ENCODE measurements at places on chromosomes 13 and 19.

DNA sequence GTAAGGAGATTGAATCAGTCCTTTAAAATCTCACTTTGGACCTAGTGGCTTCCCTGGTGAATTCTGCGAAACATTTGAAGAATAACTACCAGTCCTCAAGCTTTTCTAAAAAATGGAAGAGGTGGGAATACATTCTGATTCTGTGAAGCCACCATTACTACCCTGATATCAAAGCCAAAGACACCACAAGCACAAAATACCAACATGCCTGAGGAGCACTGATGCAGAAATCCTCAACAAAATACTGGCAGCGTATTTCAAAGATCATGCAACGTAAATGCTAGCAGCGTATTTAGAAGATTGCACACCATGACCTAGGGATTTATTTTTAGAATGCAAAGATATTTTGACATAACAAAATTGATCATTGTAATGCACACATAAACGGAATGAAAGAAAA is 14.4 kb downstream of the ATP4B start:
- no peak for DNase-seq

GRCh38 chr13:41427666-41428065 is 29.7 kb upstream of the RGCC start:
- no peak for DNase-seq

DNA sequence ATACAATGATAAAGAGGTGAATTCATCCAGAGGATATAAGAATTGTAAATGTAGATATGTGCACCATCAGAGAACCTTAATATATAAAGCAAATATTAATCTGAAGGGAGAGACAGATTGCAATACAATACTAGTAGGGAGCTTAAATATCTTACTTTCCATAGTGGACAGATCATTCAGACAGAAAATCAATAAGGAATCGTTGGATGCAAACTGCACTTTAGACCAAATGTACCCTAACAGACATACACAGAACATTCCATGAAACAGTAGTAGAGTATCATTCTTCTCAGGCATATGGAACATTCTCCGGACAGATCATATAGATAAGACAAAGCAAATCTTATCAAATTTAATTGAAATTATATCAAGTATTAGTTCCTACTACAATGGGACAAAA is 35.0 kb upstream of the ZNF766 start:
- no peak for DNase-seq

DNA sequence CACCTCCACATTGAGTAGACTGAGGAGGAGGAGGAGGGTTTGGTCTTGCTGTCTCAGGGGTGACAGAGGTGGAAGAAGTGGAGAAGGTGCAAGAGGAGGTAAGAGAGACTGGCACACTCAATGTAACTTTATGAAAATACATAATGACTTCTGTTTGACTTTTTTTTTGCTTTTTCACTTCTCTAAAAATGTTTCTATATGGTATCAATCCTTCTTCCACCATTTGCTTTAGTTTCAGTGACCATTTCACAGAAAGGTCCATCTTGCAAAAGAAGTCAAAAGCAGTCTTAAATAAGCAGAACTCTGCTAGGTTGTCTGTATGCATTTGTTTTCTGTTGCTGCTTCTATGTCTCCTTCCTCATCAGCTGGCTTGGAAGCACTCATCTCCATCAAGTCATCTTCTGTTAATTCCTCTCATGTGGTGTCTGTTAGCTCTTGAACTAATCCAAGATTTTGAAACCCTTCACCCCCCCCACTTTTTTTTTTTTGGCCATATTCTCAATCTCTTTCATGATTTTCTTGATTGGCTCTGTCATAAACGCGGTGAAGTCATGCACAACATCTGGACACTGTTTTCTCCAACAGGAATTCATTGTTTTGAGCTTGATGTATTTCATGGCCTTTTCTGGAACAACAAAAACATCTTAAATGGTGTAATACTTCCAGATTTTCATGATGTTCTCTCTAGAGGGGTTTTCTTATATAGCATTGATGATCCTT is 80.8 kb downstream of the KL start:
- no peak for DNase-seq

GRCh38 chr19:1252221-1252820 is 3.9 kb downstream of the MIDN start:
- DNase-seq: no peak

- DNase-seq: no peak
These were observed 216.4 kb upstream of the SGCG start for GRCh38 chr13:22964245-22964966.

DNA sequence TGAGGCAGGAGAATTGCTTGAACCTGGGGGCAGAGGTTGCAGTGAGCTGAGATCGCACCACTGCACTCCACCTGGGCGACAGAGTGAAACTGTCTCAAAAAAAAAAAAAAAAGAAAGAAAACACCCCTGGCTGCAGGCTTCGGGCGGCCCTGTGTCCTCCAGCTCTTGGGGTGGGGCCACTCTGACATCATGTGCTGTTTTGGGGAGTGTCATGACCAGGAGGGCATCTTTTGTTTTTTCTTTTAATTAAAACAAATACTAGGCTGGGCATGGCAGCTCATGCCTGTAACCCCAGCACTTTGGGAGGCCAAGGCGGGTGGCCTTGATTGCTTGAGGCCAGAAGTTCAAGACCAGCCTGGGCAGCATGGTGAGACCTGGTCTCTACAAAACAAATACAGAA is 52.1 kb downstream of the KDM4B start:
- no peak for DNase-seq

DNA sequence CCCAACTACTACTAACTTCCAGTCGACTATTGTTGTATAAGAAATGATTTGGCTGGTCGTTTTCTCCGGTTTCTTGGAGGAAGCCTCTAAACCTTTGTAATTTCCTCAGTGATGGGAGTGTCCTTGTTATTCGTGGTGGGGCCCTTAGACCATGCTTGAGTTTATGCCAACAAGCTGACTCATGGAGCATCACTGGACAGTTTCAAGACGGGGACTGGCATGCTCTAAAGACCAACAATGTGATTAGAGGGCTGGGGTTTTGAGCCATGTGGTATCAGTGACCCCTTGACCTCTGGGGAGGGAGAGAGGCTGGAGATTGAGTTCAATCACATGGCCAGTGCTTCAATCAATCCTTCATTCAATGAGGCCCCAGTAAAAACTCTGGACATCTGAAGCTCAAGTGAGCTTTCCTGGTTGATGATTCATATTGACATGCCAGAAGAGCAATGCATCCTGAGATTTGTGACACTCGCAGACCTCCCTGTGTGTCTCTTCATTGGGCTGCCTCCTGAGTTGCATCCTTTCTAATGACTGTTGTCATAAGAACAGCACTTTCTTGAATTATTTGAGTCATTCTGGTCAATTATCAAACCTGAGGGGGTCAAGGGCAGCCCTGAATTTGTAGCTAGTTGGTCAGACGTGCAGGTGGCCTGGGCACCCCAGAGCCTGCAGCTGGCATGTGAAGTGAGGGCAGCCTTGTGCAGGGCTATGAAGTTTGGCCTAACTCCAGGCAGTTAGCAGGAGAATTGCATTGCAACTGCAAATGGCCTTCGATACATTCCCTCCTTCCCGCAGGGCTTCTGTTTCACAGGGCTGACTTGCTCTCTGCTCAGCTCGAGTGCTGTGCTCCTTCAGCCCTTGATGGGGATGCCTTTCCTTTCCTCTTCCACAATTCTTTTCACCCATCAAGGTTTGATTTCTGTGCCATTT is 246.5 kb downstream of the FGF9 start:
- no peak for DNase-seq

- DNase-seq: no peak
These were observed 103.1 kb downstream of the RAP2A start for GRCh38 chr13:97537110-97537509.

DNA sequence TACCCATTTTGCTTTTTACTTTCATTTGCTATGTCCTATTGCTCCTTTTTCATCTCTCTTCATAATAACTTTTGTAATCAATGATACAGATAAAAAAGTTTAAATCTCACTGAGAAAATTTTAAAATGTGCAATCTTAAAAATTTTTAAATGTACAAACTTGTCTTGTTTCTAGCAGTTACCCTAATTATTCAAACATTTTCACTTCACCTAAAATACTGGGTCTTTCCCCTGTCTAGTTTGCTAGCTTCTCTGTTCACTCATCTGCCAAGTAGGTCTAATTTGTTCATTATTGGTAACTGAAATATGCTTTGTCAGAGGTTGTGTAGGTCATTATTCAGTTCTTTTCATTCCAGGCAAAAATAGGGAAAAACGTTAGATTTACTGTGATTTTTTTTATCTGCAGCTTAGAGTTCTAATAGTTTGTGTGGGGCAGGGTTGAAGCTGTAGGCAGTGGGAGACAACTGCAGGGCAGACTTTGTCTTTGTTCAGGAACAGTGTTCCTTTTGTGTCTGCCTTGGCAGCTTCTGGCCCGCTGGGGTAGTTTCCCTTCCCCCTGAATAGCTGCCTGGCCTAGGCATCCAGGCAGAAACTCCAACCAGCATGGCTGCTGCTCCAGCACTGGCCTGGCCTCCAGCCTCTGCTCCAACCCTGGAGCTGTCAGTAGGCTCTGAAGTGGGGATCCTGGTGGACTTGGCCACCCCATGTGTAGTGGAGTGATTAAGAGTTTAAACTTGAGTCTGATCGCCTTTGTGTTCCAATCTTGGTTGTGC is 48.5 kb downstream of the WDFY2 start:
- peak; percentile 49 for DNase-seq

GRCh38 chr19:21901861-21902260 is 65.9 kb upstream of the ZNF43 start:
- DNase-seq: no peak

GRCh38 chr13:23748109-23748990 is 140.8 kb downstream of the MIPEP start:
- no peak for DNase-seq

- DNase-seq: no peak
These were observed 630.2 kb upstream of the PCDH9 start for GRCh38 chr13:67860315-67860714.

DNA sequence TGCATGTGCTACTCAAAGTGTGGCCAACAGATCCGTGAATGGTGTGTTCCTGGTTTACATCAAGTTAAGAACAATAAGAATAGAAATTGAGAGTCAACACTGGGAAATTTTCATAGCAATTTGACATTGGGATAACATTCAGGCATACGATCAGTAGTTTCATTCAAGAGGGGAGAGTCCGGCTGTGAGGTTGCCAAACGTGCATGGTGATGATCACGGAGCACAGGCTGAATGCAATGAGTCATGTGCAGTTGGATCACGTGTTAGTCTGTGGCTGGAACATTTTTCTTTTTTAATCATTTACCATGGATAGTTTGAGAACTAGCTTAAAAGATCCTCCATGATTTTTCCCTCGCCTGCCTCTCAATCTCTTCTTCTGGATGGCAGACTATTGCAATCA is 2.5 kb upstream of the DCT start:
- DNase-seq: no peak

GRCh38 chr19:51368366-51369282 is at the start of gene CLDND2:
Gene CLDND2, minus strand, starts transcription at chr19:51369003. Its CDS starts 426 bp downstream, at chr19:51368577.
- DNase-seq: no peak

- DNase-seq: no peak
These were observed 1.4 kb upstream of the GIPC1 start for GRCh38 chr19:14497228-14497921.

DNA sequence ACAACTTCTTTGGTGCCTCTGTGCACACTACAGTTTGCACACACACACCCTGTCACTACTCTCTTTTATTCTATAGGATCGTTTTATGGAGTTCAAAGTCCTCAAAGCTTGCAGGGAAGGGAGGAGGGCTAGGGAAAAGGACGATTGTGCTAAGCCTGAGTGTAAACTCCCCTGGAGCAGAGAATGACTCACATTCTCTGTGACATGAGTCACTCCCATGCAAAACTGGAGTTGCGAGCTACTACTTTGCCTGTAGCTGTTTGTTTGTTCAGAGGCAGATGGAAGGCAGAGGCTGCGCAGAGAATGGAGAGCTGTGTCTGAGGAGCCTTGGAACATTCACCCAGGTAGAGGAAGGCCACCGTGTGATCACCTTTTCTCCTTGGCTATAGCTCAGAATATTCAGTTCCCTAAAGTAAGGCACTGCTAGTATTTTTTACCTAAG is 80.5 kb upstream of the MBNL2 start:
- DNase-seq: peak; percentile 25

GRCh38 chr19:48558018-48558684 is 6.2 kb downstream of the SULT2B1 start:
- no peak for DNase-seq

GRCh38 chr13:20997301-20998161 is 63.9 kb downstream of the LATS2 start:
- no peak for DNase-seq

GRCh38 chr13:33793726-33794125 is 24.2 kb upstream of the RFC3 start:
- DNase-seq: no peak

- peak; percentile 46 for DNase-seq
These were observed 3.0 kb upstream of the ZFP36 start for GRCh38 chr19:39403331-39404312.

DNA sequence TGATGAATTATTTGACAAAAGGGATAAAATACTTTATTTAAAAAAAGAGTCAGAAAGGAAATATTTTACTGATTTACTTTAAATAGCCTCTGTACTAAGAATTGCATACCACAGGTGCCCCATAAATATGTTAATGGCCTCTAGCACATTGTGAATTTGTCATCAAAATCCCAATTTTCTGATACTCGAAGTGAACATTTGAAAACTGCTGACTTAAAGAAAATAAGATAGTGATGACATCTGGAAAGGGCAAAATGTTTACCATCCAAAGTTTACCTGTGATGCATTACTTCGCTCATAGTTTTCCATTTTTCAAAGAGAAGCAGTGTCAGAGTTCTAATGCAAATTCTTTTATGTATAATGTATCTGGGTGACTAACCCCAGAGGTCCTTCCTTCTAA is 455.4 kb downstream of the KLF5 start:
- DNase-seq: no peak

- DNase-seq: no peak
These were observed 38.6 kb upstream of the ITM2B start for GRCh38 chr13:48194379-48194754.

DNA sequence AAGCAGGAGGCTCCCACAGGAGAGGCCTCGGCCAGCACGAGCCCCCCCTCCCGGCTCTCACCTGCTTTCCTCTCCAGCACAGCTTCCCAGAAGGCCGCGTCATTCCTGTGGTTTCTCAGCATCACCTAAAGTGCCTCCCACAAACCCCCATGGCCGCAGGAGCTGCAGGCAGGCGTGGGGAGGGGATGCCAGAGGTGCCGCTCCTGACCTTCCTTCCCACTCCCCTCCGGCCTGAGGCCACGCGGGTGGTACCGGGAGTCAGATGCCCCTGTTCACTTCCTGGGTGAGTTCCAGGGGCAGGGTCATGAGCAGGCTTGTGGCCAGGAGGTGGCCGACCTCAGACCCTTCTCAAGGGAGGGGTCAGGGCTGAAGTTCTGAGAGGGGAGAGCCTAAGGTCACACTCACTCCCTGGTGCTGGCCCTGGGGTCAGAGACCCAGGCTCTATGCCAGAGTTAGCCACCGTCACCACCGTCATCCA is 14.4 kb upstream of the NPAS1 start:
- no peak for DNase-seq

DNA sequence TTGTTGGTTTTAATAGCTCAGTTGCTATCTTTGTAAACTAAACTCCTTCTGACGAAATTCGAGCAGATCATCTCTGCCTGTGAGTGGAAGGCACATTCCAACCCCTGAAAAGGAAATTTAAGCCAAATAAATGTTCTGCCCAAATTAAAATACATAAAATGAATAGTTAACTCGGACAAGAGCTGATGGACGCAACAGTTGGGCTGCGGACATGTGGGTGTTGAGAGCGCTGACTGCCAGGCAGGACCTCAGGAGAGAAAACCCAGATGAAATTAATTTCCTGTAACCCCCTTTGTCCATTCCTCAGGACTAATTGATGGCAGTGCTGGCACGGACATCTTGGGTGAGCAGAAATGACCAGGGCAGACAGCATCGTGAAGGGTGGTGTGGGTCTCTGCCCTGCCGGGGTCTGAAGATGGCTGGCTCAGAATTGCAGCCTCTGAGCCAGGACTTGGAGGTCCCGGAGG is 86.5 kb downstream of the TSHZ3 start:
- no peak for DNase-seq

GRCh38 chr13:86731987-86732386 is 932.8 kb upstream of the SLITRK6 start:
- no peak for DNase-seq

Measured in neural crest cell (in vitro differentiated cells).